Activated T-cell treated with anti-CD3 and anti-CD28 coated beads for 4 hours (primary cell): ENCODE measurements at places on chromosomes 2 and 18.

- no peak for DNase-seq
Observed at GRCh38 chr2:118154176-118154575, 65.9 kb downstream of the INSIG2 start.

GRCh38 chr18:14921547-14921946 lies 173.6 kb downstream of the ANKRD30B start:
- no peak for DNase-seq

DNA sequence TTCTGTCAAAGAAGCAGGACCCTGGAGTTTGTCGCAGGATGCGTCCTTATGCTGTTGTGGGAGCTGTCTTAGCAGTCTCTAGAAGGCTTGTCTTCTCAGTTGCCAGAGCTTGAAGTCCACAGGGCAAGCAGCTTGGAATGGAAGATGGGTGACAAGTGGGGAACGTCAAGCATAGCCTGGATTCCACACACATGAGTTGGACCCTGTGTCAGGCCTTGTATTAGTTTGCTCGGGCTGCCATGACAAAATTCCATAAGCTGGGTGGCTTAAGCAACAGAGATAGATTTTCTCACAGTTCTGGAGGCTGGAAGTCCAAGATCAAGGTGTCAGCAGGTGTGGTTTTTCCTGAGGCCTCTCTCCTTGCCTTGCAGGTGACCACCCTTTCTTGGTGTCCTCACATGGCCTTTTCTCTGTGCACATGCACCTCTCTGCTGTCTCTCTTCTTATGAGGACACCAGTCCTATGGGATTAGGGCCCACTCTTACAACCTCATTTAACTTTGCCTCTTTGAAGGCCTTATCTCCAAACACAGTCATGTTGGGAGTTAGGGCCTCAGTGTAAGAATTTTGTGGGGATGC lies 51.3 kb downstream of the THNSL2 start:
- no peak for DNase-seq

GRCh38 chr2:127707890-127708648 lies 6.8 kb downstream of the SFT2D3 start:
- no peak for DNase-seq

- no peak for DNase-seq
Observed at GRCh38 chr2:79512442-79513401, at the start of gene CTNNA2. Gene CTNNA2 (plus strand): TSS chr2:79513051.

DNA sequence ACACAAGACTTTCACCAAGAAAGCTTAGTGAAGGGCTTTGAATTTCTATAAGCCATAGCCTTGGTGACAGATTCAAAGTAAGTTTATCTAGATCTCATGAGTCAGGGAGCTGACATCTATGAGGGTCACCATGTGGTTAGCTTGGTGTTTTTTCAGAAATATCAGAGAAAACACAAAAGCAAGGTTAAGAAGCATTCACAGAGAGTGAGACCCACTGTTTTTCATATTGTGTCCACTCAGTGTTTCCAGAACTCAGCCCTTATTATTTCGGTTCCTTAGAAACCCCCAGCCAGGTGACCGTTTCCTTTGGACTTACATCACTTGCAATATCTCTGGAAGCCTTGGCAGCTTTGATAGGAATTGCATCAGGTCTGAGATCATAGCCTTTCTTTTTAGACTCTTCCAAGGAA lies 76.6 kb downstream of the NEB start:
- no peak for DNase-seq

- no peak for DNase-seq
Observed at GRCh38 chr2:182103526-182103925, 117.9 kb downstream of the PPP1R1C start.

DNA sequence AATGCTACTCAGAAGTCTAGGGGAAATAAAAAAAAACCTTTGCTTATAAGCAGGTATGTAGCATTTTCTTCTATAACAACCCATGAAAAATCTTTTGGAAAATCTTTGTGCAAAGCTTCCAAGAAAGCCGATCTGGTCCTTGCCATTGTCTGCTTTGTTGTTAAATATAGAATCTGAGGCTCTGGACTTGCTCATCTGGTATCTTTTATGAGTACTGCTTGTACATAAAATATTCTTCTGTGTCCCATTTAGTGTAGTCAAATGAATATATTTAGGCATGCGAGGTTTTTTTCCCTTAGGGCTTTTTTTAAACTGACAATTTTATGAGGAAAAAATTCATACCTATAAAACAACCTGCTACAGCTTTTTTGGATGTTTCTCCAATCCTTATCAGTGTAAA lies 45.0 kb upstream of the RMND5A start:
- no peak for DNase-seq

DNA sequence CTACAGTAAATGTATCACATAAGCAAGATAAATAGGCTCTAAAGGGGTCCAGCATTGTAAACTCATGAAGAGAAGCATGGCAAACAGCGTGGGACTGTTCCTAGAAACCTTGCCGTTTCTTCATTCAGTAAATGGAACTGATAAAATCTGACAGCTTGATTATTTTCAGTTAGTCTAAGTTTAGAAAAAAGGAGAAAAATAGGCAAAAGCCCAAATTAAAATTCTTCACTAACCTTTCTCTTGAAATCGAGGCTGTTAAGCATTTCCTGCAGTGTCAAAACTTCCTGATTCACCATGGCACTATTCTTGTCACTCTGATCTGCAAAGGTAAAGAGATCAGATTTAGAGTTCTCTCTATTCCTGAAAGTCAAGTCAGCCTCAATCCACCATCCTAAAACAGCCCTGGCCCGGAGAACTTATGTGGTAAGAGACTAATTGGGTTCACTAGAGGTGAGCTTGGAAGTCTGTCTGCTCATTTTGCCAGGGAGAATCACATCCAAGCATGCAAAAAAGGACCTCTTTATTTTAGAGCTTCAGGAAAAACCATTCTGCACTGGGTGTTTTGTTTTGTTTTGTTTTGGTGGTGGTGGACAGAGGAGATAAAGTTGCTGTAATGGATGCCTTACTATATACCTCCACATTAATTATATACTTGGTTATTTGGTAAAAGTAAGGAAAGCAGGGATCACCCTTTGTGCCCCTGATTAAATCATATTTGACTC lies 52.4 kb upstream of the STAT1 start:
- DNase-seq = no peak

GRCh38 chr18:42334931-42335330 lies 379.9 kb downstream of the PIK3C3 start:
- DNase-seq = no peak

GRCh38 chr2:26606847-26607190 lies 34.3 kb downstream of the CIB4 start:
- no peak for DNase-seq

DNA sequence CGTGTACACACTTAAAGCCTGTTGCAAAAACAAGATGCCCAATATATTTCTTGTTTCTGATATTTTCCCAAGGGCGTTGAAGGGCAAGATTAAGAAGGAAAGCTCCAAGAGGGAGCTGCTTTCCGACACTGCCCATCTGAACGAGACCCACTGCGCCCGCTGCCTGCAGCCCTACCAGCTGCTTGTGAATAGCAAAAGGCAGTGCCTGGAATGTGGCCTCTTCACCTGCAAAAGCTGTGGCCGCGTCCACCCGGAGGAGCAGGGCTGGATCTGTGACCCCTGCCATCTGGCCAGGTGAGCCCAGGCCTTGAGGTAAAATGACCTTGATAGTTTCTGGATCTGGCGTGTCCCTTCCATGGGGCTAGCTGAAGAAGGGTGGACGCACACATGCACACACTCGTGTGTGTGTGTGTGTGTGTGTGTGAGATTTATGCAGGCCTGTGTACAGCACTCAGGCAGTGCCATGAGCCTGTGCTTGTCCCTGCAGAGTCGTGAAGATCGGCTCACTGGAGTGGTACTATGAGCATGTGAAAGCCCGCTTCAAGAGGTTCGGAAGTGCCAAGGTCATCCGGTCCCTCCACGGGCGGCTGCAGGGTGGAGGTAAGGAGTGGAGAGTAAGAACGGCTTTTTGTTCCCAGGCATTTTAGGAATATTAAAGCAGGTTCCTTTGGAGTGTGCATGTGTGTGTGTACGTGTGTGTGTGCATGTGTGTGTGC lies 23.6 kb downstream of the MLPH start:
- DNase-seq = no peak

DNA sequence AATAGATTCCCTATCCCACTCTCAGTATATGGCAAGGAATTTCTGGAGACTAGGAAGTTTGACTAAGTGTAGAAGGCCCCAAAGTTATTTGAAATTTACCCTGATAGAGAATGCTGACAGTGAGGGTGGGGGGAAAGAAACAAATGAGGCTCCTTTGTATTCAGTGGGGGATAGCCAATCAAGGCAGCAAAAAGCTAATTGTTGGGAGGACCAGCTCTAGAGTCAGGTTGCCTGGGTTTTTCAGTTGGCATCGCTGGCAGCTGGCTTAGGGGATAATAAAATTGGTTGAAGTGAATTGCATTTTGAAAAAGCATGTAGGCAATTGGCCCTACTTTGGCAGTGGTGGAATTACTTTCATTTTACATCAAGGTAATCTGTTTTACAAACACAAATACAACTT lies 79.4 kb upstream of the STAM2 start:
- DNase-seq = no peak

GRCh38 chr2:45009928-45010701 lies 863 bp upstream of the SIX2 start:
- no peak for DNase-seq

DNA sequence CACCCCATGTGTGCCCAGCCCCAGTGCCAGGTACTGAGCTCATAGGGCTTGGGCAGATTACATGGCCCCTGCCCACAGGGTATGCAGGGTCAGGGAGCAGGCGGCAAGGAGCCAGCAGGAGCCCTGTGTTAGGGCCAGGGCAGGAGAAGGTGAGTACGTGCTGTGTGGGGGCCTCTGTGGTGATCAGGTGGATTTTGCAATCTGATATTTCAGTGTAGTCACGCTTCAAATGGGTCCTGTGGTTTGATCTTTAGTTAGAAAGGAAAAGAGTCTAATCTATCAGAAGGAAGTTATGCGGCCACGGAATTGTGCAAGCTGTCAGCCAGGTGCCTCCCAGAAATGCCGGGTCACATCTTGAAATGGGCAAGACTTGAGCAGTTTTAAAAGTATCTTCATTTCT lies 13.9 kb downstream of the UBE2F start:
- DNase-seq = no peak
